Brain pericyte (primary cell): ENCODE measurements at places on chromosomes 4 and X.

DNA sequence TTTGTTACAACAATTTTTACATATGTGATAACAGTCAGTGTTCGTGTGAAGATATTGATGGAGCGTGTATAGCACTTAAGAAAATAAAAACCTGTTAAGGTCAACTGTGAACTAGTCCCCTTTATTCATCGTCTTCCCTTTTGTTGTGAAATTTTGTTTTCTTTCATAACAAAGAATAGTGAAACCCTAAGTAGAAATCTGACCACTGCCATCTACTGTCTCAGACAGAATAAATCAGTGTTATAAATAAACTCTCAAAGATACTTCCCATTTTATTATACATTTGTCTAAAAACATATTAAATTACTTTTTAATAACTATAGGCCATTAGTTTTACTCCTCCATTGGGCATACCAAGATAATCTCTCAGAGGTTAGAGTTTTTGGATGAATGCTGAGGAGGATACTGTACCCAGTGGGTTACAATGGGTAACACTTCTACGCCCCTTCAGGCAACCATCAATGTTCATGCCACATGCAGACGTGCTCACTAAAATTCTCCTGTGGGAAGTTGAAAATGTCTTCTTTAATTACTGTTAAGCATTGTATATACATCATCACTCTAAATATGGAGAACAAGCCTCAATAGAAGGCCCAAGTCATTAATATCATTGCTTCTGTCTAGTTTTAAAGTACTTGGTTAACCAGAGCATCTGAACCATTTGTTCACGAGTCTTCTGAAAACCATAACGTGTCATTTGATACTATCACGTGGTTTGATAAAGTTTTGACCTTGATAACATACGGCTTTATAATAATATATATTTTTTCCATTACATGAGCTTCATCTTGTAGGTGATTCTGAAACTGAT lies 171.2 kb downstream of the TMA16 start:
- DNase-seq: no peak

- no peak for DNase-seq
Observed at GRCh38 chr4:64248186-64248585, 161.1 kb downstream of the TECRL start.

DNA sequence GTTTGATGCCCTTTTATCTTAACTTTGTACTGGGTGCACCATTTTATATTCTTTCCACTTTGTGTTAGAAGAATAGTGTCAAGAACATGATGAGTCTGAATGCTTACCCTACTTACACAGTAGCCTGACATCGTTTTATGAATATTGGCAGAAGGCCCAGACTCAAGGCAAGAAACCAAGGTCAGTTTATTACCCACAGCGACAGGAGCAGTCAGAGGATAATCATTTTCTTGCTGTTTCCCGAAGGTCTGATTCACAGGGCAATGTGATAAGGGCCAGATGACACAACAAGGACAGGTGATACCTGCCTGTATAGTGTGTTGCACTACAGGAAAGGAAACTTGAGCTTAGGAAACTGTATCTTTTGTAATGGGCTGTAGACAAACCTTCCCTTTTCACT lies 417.4 kb downstream of the SPOCK3 start:
- no peak for DNase-seq

GRCh38 chrX:154731184-154731583 lies 19.7 kb downstream of the GAB3 start:
- DNase-seq: no peak

- DNase-seq: no peak
Observed at GRCh38 chrX:13140007-13140406, 95.6 kb upstream of the FAM9C start.

- no peak for DNase-seq
Observed at GRCh38 chrX:38571058-38571457, 9.7 kb downstream of the TSPAN7 start.

GRCh38 chr4:174365018-174365587 lies 81.4 kb downstream of the CEP44 start:
- no peak for DNase-seq

DNA sequence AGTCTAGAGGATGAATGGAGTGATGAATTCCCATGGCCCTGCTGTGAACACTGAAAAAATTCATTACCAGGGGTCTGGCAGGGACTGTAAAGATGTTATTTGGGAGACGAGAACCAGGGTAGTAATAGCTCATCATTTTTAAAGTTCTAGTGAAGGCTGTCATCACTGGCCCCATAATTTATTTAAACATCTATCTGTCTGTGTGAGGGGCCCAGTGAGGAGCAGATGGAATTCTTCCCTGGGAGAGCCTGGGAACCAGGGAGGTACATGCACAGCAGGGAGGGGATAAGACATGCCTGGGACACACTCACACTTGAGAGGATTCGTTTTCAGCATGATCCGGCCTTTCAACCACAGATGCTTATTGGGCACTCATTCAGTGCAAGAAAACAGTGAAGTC lies 162.0 kb downstream of the PDGFRA start:
- DNase-seq: no peak

DNA sequence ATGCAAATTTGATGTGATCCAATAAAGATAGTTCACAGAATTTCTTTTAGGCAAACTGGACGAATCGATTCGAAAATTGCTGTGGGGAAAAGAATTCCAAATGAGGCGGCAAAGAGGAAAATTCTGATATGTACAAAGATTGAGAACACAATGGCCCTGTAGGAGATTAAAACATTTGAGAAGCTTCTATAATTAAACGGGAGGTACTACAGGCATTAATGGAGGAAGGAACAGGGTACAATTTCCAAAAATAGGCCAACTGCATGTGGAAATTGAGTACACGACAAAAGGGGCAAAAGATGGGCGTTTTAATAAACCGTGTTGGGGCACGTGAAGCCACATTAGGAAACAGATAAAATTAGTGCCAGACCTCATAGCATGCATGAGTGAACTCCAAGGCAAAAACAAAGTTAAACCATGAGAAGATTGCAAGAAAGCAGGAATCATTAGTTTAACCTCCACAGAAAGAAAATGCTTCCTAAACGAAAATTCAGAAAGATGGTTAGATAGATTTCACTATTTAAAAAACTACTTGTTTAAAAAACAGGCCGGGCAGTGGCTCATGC lies 68.4 kb downstream of the DHRSX start:
- no peak for DNase-seq

GRCh38 chrX:5857232-5857631 lies 371.4 kb downstream of the NLGN4X start:
- DNase-seq: no peak

GRCh38 chr4:139833151-139833910 lies 167.7 kb downstream of the MGST2 start:
- DNase-seq: no peak

- DNase-seq: no peak
Observed at GRCh38 chr4:176437756-176438155, 118.0 kb downstream of the SPCS3 start.

- DNase-seq: no peak
Observed at GRCh38 chrX:152136312-152136711, 2.1 kb downstream of the MAGEA10 start.

DNA sequence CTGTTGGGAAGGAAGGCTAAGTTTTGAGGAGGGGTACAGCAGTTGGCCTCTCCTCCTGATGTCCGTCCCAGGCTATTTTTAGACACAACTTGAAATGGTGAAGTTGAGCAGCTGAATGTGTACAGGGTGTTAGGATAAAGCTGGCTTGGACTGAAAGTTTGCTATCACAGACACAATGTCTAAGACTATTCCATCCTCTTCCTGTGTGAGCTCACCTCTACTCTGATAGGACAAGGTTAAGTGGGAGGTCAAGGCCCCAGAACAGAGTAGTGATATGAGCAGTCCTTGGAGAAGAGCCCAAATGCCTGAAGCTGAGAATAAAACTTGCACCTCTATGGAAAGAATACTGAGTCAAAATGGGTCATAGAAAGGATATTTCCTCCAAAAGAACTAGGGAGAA lies 4.1 kb downstream of the ATP1B4 start:
- DNase-seq: no peak

GRCh38 chr4:165839615-165840333 lies 33.3 kb upstream of the TLL1 start:
- DNase-seq: no peak

- no peak for DNase-seq
Observed at GRCh38 chr4:128727658-128728057, 81.8 kb upstream of the JADE1 start.

- DNase-seq: no peak
Observed at GRCh38 chr4:119785963-119786362, 157.4 kb upstream of the PDE5A start.
